GM13976 (cell line): ENCODE measurements at places on chromosomes 2 and 18.

GRCh38 chr2:153100151-153100550, 378.4 kb downstream of the RPRM start:
- no peak for DNase-seq

- no peak for DNase-seq
Observed at GRCh38 chr18:58334061-58334460, 290.0 kb downstream of the NEDD4L start.

DNA sequence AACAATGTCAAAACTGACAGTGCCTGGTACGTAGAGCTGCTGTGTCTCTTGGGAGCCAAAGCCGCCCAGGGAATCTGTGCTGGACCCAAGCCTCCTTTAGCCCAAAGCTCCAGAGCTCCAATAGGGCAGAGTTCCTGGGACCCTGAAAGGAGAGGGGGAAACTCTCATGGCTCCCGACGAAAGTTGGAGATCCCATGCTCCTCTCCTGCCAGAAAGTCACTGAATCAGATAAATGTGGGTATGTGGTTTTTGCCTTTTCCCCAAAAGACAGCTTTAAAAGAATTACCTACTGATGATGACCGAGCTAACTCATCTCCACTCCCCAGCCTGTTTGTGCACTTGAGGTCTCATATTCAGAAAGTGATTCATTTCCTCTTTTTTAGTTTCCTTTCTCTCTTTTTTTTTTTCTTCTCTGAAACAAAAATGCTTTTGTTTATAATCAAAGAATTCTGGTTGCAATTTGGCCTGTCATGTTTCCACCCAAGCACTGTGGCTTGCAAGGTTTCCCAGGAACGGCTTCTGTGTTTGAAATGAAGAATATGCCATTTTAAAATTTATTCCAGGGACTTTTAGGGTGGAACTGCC, 14.1 kb upstream of the PMAIP1 start:
- DNase-seq, result peak; percentile 64

GRCh38 chr2:162242586-162243280, 512 bp downstream of the FAP start:
- DNase-seq, result no peak
